Glomerular endothelial cell (primary cell): ENCODE measurements at places on chromosomes 7 and 10.

DNA sequence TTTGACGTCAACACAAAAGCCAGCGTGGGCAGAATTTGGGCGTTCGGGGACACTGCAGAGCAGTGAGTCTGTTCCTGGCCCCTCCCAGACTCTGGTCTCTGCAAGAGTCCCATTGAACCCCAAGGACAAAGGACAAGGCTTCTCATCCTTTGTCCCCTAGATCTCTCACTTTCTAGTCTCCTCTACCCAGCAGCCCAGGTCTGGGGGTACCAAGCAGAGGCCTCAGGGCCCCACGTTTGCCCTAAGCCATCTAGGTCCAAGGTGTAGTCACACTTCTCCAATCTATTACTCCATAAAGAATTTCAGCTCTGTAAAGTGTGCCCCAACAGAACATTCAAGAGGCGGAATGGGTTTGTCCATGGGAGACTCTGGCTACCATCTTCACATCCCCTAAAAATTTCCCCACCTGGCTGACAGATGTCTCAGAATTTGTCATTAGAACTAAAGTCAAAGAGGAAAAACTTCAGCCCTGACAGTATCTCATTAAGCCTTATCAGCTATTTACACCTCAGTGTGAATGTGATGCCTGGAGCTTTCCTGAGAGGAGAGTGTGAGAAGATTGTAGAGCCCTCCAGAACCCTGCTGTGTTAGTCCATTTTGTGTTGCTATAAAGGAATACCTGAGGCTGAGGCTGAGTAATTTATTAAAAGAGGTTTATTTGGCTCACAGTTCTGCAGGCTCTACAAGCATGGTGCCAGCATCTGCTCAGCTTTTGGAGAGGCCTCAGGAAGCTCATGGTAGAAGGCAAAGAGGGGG, 81.4 kb upstream of the HABP2 start:
- DNase-seq: no peak

DNA sequence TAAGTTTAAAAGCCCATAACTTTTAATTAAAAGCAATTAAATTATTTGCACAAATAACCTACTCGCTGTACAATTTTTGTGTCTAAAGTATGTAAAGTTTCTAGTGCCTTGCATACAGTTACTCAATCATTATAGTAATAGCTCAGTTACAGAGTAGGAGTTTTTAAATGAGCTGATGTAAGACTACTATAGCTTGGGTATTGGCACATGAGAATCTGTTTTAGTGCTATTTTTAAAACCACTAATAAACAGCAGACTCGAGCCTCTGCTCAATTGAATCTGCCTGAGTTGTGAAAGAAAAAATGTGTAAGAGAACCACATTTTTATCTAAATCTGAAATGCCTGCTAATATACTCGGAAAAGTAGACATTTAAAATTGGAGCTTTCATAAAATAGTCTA, 31.1 kb downstream of the CTNNA3 start:
- no peak for DNase-seq

DNA sequence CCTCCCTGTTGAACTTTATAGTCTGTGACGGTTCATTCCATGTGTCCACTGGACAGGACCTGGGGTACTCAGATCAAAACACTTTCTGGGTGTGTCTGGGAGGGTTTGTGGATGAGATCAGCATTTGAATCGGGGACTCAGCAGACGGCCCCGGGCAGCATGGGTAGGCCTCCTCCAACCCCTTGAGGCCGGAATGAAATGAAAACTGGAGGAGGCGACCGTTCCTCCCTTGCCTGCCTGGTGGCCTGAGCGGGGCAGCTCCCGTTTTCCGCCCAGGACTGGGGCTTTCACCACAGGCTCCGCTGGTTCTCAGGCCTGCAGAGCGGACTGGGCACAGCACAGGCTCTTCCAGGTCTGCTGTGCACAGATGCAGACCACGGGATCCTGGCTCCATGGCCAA, 247.7 kb downstream of the MAD1L1 start:
- no peak for DNase-seq

- no peak for DNase-seq
Measured at GRCh38 chr7:13980474-13980873, 9.0 kb downstream of the ETV1 start.
